NCI-H1930 (cell line): ENCODE measurements at places on chromosomes 5 and 9.

DNA sequence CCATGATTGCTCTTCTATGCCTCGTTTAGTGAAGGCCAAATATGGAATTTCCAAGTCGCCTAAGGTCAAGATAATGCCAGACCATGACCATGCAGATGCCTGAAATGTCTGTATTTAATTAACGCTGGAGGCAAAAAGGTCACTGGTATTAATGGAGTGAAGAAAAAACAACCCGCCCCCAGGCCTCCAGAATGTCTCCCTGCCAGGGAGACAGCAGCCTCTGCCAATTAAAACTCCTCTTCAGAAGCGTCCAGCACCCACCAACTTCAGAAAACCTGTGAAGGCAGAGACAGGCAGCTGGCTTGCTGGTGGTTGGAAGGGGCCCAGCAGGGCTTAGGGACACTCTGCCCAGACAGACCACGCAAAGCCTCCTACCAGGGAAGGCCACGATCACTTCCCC lies 94.4 kb downstream of the VAV2 start:
- DNase-seq: no peak

DNA sequence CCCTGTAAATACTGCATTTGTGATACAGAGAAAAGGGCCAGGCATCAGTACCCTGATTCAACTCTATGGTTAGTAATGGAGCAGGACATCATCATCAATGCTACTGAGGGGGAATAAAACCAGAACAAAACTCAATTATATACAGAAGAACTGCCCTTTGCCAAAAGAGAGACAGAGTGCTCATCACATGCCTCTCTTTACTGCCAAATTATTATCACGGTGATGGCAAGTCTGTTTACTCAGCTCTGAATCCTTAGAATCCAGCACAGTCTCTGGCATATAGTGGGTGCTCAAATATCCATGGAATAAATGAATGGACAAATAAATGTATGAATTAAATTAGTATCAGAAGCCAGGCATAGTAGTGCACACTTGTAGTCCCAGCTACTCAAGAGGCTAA lies 130.2 kb downstream of the TTC39B start:
- DNase-seq: no peak

DNA sequence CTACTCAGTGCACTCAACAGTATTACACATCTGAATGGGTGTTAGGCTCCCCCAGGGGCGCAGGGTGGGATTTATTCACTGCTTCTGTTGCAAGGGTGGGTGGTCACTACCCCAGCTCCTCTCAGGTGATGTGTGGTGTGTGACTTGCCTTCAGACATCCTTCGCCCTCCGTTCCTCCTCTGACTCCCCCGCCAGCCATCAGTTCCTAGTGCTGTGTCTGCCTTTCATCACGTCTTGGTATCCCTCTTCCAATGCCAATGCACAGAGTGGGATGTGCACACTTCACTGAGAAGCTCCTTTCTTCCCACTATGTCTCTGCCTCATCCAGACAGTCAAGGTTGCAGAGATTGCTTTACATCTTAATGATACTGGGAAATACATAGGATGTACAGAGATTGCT lies 79.4 kb downstream of the SLIT3 start:
- DNase-seq: no peak

GRCh38 chr5:146399481-146399880 lies 47.7 kb upstream of the TCERG1 start:
- no peak for DNase-seq

- DNase-seq: no peak
Observed at GRCh38 chr5:115767424-115767823, 49.0 kb downstream of the CDO1 start.

GRCh38 chr5:171486613-171487012 lies 67.2 kb downstream of the FGF18 start:
- DNase-seq: no peak

- DNase-seq: no peak
Observed at GRCh38 chr9:109161471-109161870, 5.6 kb downstream of the FRRS1L start.

GRCh38 chr5:54895816-54896341 lies 89.5 kb downstream of the ESM1 start:
- peak; percentile 4 for DNase-seq

GRCh38 chr9:113143432-113144227 lies 7.2 kb upstream of the SLC31A2 start:
- no peak for DNase-seq

- DNase-seq: no peak
Observed at GRCh38 chr5:53825926-53826325, 265.5 kb downstream of the NDUFS4 start.

- no peak for DNase-seq
Observed at GRCh38 chr5:39190311-39191102, 28.9 kb downstream of the FYB1 start.

DNA sequence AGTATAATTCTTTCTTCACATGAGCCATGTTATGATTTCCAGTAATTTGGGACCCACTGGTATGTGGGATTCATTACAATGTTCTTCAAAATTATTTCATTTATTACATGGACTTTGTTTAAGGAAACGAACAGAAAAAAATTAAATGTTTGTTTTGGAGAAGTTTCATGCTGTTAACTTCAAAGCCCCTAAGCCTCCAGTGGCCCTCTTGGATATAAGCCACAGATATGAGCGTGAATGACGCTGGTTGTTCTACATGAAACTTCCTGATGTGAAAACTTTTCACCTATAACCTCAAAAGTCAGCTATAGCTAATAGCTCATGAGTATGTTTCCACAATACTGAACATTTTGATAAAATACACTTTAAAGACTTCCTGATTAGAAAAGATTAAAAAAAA lies 334.2 kb downstream of the PDE4D start:
- DNase-seq: no peak

- no peak for DNase-seq
Observed at GRCh38 chr5:138538943-138539627, 4.0 kb downstream of the ETF1 start.

- DNase-seq: no peak
Observed at GRCh38 chr5:94407023-94407422, 211.4 kb downstream of the KIAA0825 start.

GRCh38 chr5:15014809-15015208 lies 143.2 kb upstream of the ANKH start:
- no peak for DNase-seq

DNA sequence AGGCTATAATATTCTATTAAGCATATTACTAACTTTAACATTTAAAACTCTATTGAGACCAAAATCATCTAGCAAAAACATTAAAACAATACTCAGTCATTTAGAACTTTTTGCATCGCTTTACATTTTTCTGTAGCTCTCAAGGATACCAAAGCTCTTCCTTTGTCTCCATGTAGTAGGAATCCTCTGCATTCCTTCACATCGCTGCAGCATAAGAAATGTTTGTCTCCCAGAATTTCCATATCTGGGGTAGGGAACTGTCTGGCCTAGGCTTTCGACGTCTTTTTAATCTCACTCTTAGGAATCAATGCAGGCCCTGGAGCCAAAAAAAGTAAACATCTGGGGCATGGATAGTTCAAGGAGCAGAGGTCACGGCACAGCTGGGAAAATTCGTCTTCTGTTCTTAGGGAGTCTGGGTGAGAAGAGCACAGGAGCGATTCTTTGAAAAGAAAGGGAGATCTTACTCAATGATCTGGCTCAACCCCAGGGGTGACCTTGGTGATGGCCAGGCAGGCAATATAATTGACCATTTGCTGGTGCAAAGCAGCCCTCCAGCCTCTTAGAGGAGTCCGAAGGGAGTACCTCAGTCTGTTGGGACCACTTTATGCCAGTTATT lies 23.2 kb upstream of the RAI14 start:
- no peak for DNase-seq

DNA sequence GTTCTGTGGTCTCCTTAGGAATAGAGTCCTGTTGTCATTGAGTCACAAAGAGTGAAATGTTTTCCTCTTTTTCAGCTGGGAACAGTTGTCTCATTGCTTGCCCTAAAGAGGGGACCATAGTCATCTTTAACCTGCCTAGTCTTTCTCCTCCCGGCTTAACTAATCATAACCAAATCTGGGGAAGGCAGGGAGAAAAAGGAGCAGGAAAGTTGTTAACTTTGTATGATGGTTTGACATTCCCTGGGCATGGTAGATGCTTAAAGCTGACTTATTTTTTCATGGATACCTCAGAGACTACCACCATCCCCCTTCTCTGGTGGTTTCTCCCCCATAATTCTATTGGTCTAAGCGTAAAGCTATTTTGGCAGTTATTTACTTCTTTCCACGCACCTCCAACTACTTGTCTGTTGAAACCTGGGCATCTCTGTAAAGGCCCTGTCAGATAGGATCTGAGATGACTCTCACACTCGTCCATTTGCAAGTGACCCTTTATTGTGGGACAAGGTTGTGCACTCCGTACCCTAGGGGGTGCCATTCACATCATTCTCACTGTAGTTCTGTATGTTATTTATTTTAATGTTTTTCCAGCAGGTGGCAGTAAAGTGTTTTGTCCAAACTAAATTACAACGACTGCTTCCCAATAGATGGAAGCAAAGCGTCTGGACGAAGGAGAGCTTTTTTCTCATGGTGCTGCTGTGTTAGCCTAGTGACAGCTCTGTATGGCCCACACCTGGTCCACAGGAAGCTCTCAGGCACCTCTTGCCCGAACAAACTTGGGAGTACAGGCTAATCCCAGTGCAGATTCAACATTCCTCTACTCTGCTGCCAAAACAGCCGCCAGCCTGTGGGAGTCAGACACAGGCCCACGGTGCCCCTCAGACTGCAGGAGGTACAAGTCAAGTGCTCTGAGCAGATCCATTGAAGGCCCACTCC lies 3.0 kb upstream of the FAM13B start:
- peak; percentile 52 for DNase-seq
